ENCODE measurements at places on chromosomes 7 and 10.
A peak's percentile ranks its signal among the peaks of the same experiment; 100 is the strongest.

DNA sequence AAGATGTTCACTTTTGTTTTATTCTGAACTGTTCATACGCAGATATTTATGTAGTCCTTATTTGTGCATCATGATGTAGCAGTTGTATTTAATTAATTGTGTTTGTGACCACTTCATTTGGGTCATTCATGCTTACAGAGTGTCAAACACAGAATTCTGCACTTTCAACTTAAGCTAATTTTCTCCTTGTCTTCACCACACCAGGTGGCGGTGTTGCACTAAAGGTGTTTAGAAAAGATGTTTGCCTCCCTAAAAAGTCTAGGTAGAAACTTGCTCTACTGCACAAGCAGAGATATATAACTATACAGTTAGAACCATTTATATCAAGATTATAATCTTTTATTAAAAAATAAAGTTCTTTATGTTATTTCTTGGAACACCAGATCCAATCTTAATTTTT lies 1.3 kb upstream of the TAS2R38 start:
- DNase-seq, result no peak

DNA sequence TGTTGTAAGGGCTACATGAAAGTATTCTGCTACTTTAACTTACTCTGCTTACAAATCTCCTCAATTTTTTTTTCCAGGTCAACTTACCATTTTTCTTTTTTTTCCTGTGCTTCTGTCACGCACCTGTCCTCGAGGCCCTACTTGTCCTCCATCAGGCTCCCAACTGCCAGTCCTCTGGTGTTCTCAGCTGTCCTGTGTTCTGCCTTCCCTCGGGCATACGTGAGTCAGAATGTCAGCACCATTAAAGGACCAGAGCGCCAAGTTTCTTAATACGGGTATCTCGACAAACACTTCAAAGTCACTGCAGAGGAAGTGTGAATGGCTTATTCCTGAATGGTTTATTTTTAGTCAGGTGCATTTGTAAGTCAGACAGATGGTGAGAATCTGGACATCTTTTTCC lies at the start of gene TEX47:
Gene TEX47 (minus strand): TSS at position 185 of the 400 bp plus-strand sequence. CDS start 795 bp downstream, outside the sequence.
- DNase-seq, result no peak

DNA sequence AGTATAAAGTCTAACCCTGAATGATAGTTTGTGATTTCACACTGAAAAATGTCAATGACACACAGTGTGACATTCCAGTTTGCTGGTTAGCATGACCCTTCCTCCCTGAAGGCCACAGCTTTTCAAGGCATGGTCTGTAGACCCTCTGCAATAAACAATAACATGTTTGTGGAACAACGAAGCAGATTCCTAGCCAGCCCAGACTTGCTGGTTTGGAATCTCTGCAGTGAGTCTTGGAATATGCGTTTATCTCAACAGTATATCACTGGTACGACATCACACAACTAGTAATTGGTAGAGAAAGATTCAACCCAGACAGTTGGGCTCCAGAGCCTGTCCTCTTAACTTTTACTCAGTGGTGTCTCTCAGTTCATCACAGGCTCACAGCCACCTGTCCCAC lies 23.7 kb upstream of the DUSP5 start:
- DNase-seq, result no peak

DNA sequence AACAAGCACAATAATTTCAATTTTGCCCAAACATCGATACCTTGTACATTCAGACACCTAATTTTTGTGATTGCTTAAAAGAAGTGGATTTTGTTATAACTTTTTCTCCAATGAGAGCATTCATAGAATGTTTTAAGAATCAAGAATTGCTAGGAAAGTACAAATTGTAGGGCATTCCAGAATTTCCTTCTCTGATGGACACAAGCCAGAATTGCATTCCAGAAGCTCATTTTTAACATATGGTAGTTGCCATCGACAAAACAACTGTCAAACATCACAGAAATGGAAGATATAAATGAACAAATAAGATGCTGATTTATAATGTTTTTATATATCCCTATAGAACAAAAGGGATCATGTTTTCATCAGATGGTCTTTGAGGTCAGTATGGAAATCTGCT lies 258.4 kb upstream of the NPVF start:
- no peak for DNase-seq

DNA sequence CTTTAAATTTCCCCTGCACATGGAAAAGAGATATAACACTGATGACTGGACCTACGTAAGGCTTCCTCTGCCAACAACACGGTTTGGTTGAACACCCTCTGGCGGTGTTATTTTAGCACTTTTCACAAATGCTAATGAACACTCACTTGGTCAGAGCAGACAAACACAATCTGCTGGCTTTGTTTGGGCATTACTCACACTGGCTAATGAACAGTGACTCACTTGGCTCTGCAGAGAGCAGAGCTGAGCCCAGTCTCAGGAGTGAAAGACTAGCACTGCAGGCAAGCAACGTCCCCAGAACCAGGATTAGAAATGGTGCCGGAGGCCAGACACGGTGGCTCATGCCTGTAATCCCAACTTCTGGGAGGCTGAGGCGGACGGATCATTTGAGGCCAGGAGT lies 430.8 kb downstream of the PLXNA4 start:
- peak; percentile 49 for DNase-seq

DNA sequence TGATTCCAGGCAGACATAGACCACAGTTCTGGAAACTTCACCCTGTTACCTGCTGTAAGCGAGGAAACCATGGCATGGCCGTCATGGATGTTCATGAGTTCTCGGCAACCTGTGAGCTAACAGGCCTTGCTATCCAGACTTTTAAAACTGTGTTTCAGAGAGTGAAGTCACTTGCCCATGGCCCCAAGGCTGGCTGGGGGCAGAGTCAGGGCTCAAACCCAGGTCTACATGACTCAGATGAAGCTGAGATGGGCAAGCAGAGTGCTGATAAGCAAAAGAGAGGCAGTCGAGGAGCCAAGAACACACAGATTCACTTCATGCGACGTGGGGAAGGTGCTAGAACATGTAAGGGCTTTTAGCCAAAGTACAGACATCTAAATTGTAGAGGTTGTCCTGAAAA lies 31.5 kb downstream of the C10orf53 start:
- no peak for DNase-seq

DNA sequence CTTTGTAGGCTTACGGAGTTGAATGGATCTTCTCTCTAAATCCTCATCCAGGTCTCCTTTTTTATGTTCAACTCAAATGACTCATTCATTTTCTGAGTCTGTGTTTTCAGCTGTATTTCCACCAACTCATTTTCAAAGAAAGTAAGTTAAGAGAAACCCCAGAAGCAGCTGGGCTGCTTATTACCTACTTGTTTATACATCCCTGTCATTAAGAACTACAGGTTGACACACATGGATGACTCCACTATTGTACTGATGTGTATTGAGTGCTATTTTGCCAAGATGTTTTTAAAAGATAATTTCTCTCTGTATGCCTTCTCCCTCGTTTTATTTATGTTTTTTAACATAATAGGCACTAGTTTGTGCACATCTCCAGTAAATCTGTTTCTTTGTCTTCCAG lies 41.9 kb downstream of the DGKI start:
- DNase-seq, result no peak

DNA sequence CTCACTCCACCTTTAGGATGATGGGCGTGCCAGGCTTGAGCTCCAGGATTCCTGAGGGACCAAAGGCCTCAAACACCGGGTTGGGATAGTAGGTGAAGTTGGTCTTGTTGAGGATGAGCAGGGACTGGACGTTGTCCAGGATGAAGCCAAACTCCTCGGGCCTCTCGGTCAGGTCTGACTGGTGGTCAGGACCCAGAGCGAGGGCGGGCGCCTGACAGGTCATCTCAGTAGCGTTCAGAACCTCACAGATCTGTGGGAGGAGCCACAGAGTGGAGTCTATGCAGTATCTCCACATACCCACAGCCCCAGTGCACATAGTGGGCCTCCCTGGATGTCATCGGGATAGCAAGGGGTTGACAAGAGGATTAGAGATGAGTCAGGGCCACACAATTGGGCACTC lies 394.9 kb downstream of the PLXNA4 start:
- DNase-seq, result no peak

DNA sequence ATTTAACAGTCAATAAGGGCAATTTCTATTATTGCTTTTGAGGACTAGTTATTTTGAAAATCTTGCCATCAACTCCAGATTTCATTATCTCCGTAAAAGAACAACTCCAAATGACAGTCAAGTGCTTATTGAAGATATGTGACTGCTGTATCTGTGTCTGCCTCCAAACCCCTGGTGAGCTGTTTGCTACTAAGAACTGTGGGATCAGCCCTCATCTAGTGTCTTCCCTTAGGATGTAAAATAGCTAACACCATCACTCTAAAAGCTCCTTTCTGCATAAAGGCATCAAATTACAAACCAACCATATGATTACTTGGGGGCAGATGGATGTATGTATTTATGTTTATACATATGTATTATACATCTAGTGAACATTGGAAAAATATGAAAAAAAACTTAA lies 70.8 kb upstream of the SLC13A1 start:
- no peak for DNase-seq

GRCh38 chr7:35691366-35691765 lies 3.6 kb downstream of the HERPUD2 start:
- no peak for DNase-seq

DNA sequence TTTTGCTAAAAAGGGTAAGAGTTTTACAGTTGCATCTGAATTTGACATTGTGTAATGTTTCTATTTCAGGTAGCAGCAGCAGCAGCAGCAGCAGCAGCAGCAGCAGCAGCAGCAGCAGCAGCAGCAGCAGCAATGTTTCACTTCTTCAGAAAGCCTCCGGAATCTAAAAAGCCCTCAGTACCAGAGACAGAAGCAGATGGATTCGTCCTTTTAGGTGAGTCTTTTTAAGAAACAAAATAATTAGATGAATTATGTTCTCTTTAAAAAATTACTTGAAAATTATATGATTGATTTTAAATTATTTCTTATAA lies 32.6 kb downstream of the UMAD1 start:
- no peak for DNase-seq

- DNase-seq, result peak; percentile 76
Observed at GRCh38 chr10:21976739-21977138, 26.8 kb downstream of the DNAJC1 start.

GRCh38 chr10:17805921-17806577 lies 3.1 kb upstream of the MRC1 start:
- DNase-seq, result no peak

GRCh38 chr7:45583296-45583695 lies 9.1 kb downstream of the ADCY1 start:
- DNase-seq, result peak; percentile 37

DNA sequence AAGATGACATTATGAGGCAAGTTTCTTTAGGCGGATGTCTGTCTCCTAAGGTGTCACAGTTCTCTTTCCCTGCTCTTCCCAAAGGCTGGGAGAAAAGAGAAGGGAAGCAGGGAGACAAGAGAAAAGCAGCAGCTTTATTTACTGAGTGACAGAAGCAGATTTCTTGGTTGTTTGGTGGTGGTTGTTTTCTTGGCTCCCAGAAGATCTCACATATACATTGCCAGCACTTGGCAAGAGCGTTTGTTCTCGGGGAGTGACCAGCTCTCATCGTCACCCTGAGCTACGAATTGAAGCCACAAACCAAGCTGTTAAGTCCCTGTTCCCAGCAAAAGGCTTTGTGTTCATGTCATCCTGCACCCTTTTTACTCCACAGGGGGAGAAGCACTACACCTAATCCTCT lies 11.4 kb downstream of the CDHR3 start:
- no peak for DNase-seq

- DNase-seq, result no peak
Observed at GRCh38 chr7:38112075-38112474, 66.0 kb upstream of the STARD3NL start.

GRCh38 chr7:99126921-99127553 lies 16.9 kb downstream of the SMURF1 start:
- no peak for DNase-seq

GRCh38 chr10:26628395-26628794 lies 69.1 kb upstream of the PDSS1 start:
- no peak for DNase-seq

DNA sequence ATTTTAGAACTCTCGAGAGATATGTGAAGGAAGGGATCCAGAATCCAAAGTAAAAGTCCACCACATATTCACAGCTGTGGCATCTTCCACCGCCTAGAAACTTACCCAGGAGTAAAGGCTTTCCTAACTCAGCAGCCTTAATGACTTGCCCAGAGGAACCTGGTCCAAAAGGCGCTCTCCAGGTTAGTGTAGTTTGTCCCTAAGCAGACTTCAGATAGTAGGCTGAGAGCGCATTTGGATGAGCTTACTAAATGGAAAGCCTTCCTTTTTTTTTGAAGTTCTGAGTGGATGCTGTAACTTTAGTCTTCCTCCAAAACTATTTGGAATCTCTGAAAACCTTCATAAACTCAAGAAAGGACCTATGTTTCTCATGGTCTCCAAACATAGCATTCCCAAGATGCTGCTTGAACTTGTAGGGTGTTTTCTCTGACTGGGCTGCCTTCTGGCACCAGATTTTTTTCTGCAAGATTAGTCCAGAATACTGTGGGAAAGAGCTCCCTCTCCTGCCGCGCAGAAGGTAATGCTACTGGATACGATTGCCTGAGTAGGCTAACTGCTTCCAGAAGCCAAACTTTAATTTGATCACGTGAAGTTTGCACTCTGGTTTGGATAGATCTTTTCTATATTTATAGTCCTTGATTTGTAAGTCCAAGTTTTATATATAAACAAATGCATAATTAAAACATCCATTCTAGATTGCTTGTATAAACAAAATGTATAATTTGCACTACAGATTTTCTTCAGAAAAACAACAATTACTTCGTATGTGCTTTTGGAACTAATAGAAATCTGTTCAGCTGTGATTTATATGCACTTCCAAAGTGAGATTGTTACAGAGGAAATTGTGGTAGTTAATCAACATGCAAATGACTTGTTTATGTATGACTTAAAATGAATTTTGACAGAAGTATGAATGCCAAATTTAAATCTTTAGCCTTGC lies 19.6 kb upstream of the GPR37 start:
- DNase-seq, result peak; percentile 77

- DNase-seq, result no peak
Observed at GRCh38 chr10:5945561-5946418, 31.6 kb downstream of the IL15RA start.

DNA sequence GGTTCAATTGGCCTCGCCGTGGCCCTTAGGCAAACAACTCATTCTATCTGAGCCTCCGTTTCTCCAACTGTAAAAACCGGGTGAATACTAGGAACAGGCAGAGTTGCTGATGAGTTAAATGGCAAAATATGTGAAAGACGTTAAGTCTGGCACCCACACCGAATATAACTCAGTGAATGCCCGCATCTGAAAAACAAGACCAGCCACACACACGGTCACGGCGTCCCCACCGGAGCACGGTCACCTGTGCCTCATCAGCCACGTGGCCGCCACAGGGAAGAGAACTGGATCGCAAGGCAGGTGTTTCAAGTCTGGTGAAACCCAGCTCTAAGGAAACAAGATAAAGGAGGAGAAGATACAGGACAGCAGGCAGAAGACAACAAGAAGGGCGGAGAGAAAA lies 20.4 kb downstream of the PRKAG2 start:
- DNase-seq, result no peak

DNA sequence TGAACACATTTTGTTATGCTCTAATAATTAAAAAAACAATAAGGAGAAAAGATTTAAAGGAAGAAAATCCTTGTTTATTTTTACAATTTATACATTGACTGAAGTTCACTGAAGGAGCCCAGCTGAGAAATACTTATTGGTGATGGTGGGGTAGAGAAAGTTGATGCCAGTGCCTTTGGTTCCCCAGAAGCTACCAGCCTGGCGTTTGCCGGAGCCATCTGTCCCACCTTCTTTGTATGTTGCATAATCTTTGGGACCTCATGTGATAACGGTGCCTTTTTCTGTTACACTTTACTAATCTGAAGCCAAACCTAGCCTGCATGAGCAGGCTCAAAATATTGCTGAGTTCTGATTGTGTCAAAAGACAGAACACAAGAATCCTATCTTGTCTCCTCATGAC lies 22.7 kb downstream of the ZNF365 start:
- no peak for DNase-seq

All from globus pallidus (tissue), 1 donor.